Panc1 (cell line): ENCODE measurements at places on chromosomes 3 and 15.
A peak's percentile ranks its signal among the peaks of the same experiment; 100 is the strongest.

GRCh38 chr3:133106169-133106568 lies 68.0 kb downstream of the TMEM108 start:
- DNase-seq: no peak

DNA sequence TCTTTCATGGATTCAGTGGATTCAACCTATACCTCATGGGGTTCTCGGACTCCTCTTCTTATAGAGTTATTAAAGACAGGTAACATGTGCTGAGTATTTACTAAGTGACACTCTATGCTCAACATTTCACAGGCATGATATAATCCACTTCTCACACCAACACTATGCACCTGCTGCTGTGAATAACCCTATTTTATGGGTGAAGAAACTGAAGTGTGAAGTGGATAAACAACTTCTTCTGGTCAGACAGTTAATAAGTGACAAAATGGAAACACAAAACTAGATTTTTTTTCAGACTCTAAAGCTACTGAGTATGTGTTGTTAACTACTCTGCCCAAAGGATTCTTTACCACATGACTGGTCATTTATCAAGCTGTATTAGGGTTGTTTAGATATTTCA lies 403.5 kb downstream of the DIPK2A start:
- DNase-seq: no peak

DNA sequence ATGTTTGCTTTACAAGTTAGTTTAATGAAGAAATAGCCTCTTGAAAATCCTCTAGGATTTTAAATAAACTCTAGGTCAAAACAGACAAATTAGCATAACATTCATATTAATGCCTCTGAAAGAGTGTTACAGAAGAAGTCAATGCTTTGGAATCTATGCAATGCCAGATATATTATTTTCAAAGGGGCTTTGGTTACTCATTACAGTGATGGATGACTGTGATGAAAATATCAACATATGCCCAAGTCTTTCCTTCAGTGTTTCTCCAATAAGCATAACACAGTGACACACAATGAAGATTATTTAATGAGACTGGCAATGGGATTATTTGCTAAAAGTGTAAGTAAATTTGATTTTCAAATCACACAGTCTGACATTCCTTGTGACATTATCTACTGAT lies 1247.2 kb downstream of the ROBO2 start:
- DNase-seq: no peak

DNA sequence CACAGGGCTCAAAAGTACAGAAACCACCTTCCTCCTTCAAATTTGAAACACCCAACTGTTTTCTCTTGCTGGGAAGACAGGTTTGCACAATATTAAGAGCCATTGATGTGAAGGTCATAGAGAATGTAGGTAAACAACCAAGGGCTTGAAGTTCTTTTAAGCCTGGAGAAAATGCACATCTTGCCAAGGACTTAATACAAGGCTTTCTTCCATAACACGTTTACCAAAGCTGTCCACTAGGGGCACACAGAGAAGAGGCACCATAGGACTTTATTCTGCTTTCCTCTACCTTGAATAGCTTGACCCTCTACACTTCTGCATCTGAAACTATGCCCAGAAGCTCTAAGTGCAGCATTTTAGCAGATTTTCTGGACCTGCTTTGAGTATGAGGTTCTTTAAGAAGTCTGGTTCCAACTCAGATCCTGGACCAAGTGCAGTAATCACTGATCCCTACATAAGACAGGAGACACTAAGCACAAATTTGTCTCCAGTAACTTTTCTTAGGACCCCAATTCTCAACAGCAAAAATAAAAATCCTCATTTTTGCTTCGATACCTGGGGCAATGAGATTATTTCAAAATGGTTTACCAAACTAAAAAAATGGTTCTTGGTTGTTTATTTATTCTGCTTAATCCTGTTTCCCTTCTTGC lies 138.0 kb downstream of the FBN1 start:
- peak; percentile 39 for DNase-seq

DNA sequence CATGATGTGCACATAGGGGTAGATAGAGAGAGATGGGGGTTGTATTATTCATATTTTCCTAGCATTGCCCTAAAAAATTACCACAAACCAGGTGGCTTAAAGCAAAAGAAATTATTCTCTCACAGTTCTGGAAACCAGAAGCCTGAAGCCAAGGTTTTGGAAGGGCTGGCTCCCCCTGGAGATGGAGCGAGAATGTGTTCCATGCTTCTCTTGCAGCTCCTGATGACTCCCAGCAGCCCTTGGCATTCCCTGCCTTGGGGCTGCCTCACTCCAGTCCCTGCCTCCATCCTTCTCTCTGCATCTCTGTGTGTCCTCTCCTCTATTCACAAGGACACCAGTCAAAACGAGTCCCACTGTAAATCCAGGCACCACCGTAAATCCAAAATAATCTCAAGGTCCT lies 91.5 kb upstream of the FAM174B start:
- DNase-seq: no peak

DNA sequence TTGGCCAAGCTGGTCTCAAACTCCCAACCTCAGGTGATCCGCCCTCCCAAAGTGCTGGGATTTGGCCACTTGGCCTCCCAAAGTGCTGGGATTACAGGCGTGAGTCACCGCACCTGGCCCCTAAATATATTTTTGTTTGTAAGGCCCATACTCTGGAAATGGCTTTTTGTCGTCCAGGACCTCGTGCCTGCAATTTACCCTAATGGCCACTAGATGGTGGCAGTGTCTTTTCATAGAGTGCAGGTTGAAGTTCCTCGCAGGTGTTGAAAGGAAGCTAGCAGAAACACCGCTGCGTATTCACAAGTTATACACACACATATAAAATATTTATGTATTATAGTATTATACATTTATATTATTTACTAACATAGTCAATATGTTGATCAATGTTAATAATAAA lies 97.2 kb downstream of the LRTM1 start:
- DNase-seq: no peak

GRCh38 chr3:132628157-132628556 lies 31.1 kb downstream of the ACKR4 start:
- DNase-seq: no peak

GRCh38 chr3:114052216-114052615 lies 4.1 kb downstream of the CCDC191 start:
- no peak for DNase-seq

GRCh38 chr3:113546414-113546893 lies 14.1 kb downstream of the SIDT1 start:
- no peak for DNase-seq

- no peak for DNase-seq
Observed at GRCh38 chr3:126342991-126343648, 14.1 kb downstream of the KLF15 start.

DNA sequence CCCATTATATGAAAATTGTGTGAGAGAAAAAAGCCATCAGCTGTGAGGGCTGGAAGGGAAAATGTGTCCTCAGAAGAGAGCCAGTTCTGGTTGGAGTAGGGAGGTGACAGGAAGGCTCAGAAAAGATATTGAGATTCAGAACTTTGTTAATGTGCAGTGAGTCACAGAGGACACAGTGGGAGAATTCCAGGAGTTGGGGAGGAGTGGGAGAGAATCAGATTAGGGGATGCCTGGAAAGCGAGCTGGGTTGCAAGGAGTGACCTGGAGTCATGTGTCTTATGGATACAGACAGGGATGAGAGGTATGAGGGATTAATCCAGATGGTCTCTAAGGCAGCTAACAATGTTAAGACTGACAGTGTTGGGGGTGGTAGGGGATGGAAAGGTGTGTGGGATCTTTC lies 67.5 kb downstream of the CHST2 start:
- DNase-seq: no peak

DNA sequence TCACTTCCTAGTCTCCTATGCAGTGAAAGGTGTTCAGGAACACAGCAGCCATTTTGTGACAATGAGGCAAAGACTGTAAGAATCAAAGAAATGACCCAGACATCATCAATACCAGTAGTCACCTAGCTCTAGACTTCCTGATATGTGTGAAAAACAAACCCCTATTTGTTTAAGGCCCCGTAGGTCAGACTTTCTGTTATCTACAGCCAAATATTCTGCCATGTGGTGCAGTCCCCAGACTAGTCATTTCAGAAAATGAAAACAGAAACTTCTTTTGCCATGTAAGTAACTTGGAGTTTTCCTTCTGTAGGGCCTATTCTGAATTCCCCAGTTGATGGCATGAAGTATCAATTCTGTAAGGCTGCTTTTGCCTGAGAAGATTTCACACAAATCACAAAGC lies 181.7 kb upstream of the SNTN start:
- no peak for DNase-seq

DNA sequence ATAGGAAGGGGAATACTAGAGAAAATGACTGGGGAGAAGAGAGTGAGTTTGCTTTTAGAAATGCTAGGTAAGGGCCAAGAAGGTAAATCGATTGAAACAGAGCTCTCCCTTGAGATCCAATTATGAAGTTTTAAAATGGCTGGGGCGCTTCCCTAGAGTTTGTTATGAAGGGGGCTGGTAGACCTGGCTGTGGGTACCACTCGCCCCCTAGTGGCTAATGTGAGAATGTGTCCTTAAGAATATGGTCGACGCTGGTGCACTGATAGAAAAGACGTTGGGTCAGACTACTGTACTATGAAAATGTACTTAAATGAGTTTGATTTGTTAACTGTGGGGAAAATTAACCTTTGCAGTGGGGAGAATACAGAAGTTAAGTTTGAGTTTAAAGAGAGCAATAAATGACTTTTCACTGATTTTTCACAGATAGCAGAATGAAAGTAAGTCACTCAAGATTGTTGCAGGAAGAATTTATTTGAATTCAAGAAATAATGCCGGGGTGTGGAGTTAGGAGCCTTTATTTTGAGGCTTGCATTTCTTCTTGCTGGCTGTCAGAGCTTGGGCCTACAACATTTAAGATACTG lies 9.2 kb downstream of the TMPRSS7 start:
- DNase-seq: peak; percentile 51

DNA sequence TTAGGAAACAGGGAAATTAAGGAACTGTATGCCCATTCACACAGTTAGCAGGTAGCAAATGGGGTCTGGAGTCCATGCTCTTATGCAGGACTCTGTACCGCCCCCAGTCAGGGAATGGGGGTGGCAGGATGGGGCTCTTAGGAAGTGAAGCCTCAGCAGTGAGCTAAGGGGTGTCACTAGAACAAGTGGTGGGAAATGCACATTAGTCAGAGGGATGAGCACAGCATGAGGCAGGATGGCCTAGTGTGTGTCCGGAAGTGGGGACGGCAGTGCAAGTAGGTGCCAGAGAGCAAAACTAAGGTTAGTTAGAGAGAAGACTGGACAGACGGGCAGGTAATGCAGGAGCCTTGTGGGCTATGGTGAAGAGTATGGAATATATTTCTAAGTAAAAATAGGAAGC lies 60.7 kb downstream of the ST3GAL6 start:
- no peak for DNase-seq

- no peak for DNase-seq
Observed at GRCh38 chr15:41934843-41935242, 37.5 kb downstream of the EHD4 start.

DNA sequence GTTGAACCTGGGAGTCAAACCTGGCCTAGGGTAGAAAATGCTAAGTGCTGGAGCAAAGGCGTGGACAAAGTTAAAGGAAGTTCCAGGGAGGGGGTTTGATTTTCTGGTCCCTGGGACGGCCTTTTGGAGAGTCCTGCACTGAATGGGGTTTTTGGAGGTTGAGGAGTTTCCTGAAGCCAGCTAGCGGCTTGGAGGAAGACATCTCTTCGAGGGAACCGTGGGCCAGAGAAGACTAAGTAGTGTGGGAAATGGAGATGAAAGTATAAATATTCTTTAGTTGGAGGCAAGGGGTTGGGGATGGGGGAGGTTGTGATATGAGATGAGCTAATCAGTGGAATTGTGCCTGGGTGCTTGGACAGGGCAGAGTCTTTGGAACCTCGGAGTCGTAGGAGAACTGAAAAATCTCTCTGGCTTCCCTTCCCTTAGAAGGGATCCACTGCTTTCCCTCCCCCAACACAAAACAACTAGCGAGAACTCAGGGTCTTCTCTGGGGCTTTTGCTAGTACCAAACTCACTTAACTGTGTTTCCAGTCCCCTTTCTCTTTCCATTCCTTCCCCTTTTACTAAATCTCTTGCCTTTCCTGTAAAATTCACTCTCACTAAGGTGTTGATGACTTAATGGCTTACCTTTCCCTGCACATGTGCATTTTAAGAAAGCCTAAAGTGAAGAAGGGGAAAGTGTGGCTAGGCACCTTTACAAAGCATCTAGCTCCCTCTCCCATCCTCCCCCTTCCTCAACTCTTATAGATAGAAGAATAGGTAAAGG lies 1.0 kb downstream of the LPP start:
- DNase-seq: no peak

DNA sequence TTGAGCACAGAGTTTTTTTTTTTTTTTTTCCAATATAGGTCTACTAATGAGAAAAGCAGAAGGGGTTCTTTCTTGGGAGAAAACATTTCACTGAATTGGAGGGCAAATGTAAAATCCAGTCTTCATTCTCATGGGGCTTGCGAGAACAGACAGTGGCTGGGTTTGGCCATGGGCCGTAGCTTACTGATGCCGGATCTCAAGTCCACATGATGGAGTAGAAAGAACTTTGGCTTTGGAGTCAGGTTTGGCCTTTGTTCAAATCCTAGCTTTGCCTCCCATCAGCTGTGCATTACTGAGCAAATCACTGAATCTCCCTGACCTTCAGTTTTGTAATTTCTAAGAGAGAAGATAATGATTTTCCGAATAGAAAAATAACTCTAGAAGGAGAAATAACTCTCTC lies 59.7 kb downstream of the LMCD1 start:
- DNase-seq: no peak

DNA sequence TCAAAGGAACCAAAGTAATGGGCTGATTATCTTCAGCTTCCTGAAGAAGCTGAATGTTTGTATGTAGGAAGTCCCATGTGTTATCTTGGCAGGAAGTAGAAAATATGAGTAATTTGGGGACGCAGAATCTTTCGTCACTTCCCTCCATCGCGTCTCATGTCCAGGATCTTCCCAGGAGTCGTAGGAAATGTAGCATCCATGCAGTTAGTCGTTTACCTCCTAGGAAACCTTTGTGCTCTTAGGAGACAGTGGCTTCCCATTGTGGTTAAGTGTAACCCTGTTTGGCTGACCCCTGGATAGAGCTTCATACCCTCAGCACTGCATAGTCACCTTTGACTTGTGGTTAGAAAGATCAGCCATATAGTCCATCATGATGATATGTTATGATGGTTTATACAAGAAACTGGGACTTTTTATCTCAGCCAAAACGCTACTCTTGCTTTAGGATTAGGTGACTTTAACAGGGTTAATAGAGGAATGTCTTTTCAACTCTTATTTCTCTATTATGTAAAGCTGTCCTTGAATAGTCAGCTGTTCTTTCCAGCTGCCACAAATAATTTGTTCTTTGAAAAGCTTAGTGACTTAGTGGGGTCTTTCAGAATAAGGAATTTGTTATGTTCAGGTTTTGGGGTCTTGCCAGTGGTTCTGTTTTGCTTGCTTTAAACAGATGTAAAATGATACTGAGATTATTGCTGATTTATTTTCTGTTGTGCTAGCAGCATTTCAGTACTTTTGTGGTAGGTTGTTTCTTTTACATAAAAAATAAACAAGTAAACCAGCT lies 92.2 kb downstream of the KLHL25 start:
- no peak for DNase-seq

GRCh38 chr3:45409921-45410320 lies 21.5 kb downstream of the LARS2 start:
- no peak for DNase-seq
